ENCODE measurements at places on chromosomes 5 and 9.

DNA sequence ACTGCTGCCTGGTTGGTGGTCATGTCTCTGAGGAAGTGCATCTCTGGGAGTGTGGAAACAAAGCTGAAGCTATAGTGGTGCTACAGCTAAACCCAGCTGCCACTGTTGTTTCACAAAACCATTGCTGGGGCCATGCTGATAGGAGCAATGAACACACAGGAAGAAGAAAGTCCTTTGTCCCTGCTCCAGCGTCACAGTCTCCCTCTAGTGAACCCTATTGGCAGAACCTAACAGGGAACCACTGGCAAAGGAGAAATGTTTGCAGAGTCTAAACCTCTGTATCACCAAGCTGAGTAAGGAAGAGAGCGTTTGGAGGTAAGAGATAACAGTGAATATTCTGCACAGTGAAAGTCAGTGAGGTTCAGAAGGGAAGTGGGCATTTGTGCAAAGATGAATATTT is 244.0 kb downstream of the YTHDC2 start:
- no peak for DNase-seq

DNA sequence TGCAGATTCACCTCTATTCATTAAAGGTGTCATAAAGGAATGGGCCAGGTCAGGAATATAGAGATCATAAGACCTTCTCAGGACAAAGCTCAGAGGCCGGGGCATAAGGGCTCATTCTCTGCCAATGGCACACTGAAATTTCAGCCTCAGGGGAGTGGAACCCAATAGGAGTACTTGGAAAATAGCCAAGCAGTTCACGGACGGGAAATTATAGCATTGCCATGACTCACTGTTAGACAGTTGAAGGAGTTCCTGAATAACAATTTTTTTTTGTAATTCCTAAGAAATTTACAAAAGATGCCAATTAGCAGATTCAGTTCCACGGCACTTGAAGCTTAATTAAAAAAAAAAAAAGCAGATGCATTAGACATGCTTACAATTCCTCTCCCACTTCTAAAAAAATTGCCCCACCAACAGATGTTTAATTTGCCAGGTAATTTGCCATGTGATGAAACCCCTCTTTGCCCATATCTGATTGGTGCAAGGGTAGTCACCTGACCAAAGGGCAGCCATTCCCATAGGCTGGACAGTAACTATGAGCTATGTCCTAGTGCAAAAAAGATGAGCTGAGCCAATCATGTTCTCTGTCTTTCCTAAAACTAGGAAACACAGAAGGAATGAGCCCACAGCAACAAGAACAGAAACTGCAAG is 58.6 kb downstream of the PTCD2 start:
- peak; percentile 97 for DNase-seq

- DNase-seq = peak; percentile 15
Measured at GRCh38 chr5:173228639-173229381, 6.2 kb downstream of the NKX2-5 start.

GRCh38 chr9:36940500-36940853 is 93.6 kb downstream of the PAX5 start:
- DNase-seq = no peak

GRCh38 chr5:9174446-9174845 is 371.4 kb downstream of the SEMA5A start:
- peak; percentile 59 for DNase-seq

DNA sequence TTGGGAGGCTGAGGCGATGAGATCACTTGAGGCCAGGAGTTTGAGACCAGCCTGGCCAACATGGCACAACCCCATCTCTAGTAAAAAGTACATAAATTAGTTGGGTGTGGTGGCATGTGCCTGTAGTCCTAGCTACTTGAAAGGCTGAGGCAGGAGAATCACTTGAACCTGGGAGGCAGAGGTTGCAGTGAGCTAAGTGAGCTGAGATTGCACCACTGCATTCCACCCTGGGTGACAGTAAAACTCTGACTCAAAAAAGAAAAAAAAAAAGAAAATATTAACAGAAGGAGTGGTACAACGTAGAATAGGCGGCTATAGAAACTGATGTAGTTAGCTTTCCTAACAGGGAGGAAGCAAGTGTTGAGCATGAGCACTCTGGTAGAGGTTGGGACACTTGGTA is 59.9 kb downstream of the PBX3 start:
- DNase-seq = no peak

DNA sequence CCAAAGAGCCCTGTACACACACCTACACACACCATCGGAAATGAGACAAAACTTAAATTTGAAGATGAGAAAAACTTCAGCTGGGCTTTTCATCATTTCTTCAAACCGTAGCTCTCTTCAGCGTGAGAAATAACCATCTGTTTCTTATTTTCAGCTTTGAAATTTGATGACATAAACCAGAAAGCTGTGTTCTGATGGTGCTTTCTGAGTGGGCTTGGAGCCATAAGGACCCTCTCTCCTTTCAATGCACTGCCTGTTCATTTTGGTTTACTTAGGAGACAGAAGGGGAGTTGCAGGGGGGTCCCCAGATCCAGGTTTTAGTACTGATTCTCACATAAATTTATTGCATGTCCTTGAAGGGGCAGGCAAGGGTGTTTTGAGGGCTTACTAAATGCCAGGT is 9.5 kb downstream of the FBXO10 start:
- DNase-seq = no peak

DNA sequence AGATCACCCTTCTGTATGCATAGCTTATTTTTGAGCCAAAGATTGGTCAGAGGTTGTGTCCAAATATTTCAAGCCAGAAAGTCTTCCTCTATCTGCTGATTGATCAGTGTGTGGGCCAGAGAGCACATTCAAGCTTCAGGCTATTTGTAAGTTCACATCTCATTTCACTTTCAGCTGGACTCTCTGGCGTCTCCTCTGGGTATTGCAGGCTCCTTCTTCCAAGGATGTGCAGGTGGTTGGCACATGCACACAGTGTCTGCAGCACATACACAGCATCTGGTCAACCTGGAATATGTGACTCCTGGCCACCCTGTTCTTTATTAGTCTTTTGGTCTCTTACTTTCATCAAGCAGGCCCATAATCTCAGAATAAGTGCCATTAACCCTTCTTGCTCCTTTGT is 516.1 kb downstream of the ANXA1 start:
- DNase-seq = peak; percentile 10

DNA sequence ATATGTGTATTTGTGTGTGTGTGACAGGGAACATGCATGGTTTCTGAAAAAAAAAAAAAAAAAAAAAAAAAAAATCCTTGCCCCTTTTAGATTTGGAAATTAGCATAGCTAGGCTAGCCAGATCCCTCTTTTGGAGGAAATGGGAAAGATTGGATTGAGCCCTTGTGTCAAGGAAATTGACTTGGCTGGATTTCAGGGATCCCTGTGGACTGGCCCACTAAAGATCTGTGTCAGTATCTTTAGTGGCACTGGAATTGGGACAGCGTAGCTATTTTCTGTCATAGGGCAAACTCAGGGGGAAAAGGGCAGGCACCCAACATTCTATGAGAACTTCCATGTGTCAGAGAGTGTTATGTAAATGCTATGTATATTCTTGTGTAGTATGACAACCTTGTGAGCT is 35.4 kb downstream of the SH3GL2 start:
- peak; percentile 25 for DNase-seq

DNA sequence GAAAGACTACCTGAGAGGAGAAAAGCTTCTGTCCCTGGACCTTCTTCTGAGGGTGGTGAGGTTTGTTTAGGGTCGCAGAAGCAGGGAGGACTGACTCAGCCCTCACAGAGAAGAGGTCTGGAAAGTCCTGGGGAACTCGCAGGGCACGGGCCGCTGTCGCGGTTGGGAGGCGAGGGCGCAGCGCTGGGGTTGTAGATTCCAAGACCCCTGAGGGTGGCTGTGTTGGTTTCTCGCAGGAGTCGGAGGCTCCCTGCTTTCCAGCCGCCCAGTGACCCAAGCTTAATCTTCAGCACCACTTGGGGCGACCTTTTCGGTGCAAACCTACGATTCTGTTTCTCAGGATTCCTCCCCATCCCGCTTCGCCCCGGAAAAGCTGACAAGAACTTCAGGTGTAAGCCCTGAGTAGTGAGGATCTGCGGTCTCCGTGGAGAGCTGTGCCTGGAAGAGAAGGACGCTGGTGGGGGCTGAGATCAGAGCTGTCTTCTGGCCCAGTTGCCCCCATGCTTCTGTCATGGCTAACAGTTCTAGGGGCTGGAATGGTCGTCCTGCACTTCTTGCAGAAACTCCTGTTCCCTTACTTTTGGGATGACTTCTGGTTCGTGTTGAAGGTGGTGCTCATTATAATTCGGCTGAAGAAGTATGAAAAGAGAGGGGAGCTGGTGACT is 482 bp downstream of the SLC27A6 start:
- DNase-seq = no peak

DNA sequence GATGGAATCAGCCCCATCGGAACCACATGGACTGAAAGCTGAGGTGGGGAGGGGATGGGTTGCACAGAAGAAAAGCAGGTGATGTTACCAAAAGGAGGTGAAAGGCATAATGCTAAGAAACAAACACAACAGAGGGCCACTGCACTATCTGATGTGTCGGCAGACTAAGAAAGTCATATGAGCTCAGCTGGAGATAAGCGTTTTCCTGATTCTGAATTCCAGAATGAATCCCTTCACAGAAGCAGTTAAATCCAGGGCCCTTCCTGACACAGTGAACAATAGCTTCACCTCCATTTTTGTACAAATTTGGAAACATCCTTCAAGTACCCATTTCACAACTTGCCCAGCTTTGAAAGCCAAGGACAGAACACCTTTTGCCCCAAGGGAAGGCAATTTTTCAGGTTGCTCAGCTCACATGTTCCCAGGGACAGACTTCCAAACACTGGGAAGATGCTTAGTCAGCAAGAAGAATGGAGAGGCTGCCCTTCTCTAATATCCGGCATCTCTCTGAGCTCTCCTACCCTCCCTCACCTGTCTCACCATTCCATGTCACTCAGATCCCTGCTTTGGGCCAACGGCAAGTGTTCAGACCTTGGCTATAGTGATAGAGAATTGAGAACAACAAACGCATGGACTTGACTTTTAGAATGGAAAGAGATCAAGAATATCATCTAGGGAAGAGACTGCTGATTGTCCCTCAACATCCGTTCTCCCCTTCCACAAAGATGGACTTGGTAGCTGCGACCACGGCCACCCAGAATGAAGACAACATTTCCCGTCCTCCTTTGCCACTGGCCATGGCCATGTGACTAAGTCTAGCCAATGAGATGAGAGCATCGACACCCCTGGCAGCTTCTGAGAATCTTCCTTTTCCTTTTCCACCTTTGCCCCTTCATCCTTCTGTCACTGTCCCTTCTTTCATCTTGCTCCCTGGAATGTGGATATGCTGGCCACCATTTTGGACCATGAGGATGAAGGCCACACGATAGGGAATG is 68.6 kb upstream of the IL17B start:
- no peak for DNase-seq

DNA sequence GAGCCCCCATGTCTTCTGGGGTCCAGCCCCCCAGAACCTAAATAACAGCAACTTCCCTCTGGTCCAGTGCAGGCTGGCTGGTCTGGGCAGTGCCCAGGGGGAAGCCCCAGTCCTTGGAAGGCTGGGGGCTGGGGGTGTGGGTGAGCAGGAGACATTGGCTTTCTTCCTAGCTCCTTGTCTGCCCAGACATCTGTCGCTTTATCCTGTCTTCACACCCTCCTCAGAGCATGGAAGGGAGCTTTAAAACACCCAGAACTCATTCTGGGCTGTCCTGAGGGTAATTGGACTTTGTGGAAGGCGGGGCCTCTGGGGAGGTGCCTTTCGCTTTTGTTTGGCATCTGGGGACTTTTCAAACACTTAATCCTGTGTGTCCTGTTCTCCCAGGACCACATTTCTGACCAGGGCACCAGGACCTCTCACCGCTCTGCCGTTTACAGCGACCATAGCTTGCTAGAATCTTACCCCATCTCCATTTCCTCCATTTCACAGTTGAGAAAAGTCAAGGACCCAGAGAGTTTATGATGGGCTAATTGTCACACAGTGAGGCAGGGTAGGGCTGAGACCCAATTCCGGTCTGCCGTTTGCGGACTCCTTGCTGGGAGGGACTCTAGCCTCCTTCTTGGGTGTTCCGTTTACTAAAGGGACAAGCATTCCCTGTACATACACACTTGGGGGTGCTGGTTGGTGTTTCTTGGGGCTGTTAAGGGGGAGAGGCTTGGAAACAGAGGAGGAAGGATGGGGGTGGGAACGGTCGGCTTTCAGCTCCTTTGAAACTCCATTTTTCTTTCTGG is 1.1 kb downstream of the GSN start:
- peak; percentile 55 for DNase-seq

DNA sequence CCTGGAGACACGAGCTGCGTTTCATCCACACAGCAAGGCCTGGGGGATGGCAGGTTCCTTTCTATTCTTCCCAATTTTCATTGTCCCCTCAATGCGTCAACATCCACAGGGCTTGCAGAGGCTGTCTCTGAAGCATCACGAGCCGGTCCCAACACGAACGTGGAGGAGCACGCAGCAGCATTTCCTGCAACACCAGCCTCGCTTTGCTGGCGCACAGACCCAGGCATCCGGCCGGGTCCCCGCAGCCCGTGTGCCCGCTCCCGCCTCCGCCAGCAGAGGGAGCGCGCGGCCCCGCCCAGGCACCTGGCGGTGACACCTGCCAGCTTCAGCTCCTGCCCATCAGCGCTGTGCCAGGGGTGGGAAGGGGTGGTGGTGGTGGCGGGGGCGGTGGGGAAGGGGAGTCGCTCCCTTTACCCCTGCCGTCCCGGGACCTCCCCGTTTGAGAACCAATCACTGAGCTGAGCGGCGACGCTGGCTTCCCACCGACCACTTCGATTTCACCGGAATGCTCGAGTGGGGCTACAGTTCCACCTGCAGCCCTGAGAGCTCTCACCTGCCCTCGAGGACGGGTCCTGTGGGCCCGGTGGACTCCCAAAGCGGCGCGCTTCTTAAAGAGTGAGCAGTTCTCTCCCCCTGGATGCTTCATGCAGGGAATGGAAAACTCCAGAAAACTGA is 464.5 kb downstream of the ICE1 start:
- no peak for DNase-seq

- DNase-seq = no peak
Measured at GRCh38 chr9:68973619-68974018, 40.3 kb downstream of the PRKACG start.

All from M059J (cell line).